ENCODE measurements at places on chromosomes 12 and 14.

DNA sequence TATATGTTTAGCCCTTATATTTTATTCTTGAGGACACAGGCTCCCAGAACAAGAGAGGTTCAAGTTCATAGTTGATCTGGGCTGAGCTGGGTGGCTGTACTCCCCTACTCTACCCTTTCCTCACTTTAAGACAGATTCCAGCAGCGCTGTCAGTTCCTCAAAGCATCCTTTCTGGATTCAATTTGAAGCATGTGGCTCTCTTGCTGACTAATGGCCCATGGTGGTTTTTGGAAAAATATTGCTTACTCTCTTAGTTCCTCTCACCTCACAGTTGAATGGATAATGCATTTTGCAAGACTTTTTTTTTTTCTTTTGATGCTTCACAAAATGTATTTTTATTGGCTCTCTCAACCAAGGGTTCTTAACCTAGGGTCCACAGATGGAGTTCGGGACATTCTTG lies 4.1 kb downstream of the PELI2 start:
- no peak for DNase-seq

- no peak for DNase-seq
Observed at GRCh38 chr14:60317609-60318008, 68.6 kb downstream of the PPM1A start.

DNA sequence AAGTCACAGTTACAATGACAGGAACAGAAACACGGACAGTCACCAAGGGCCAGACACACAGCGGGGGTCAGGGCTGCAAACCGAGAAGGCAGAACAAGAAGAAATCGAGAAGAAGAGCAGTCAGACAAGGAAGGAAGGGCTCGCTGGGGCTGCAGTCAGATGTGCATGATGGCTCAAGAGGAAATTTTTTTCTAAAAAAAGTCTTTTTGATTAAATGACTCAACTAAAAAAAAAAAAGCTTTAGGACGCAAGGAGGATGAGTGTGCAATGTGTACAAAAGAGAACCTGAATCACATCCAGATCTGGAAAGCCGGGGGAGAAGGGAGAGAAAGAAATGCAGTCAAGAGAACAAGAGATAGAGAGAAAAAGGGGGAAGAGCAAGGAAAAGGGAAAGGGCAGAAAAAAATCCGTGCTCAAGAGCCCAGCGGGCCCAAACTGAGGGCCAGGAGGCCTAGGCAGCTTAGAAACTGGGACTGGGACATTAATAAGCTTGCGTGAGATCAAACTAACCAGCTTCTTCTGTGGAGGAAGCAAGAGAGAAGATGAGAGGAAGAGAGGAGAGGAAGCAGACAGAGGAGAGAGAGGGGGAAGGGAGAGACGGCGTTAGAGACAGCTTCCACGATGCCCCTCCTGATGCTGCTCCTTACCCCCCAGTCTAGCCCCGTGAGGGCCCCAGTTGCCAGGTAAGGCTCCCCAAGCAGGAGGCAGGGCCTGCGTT lies 6.7 kb downstream of the IFFO1 start:
- no peak for DNase-seq

GRCh38 chr12:13038491-13039161 lies 5.6 kb upstream of the FAM234B start:
- no peak for DNase-seq

- no peak for DNase-seq
Observed at GRCh38 chr14:64685371-64686281, 18.6 kb upstream of the PLEKHG3 start.

GRCh38 chr12:21881965-21882364 lies 59.3 kb downstream of the ABCC9 start:
- DNase-seq = no peak

DNA sequence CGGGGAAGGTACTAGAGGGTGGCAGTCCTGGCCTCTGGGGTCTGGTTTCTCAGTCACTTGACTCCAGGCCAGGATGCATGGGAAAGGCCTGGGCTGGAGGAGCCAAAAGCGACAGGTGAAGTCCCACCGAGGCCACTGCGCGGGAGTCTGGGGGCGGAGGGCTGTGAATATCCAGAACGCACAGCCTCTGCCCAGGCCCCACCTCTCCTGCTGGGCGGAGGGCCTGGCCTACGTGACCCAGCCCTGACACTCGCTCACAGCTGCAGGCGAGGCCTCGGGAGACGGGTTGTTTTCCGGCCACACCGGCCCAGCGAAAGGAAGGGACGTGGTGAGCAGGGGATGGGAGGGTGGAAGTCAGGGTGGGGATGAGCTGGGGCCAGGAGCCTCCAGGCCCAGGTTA lies 91.2 kb downstream of the RFLNA start:
- no peak for DNase-seq

DNA sequence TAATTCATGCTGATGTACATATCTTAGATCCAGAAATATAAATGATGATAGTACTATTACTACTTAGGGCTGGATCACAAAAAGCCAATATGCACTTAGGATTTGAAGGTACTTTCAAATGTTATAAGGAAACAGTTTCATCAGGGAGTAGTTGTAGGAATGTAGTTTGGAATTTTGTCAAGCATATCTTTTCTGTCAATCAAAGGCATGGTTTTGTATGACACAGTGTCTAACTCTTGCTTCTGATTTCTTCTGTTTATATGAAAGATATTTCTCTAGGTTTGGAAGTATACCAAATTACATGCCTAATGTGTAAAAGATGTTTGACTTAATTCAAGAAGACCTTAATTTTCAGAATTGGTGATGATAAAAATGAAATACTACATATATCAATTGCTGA lies 135.7 kb downstream of the RAD51B start:
- DNase-seq = no peak

- no peak for DNase-seq
Observed at GRCh38 chr12:9711664-9712063, 21.2 kb downstream of the CLECL1 start.

GRCh38 chr12:44063671-44064070 lies 227.8 kb downstream of the TMEM117 start:
- DNase-seq = no peak

DNA sequence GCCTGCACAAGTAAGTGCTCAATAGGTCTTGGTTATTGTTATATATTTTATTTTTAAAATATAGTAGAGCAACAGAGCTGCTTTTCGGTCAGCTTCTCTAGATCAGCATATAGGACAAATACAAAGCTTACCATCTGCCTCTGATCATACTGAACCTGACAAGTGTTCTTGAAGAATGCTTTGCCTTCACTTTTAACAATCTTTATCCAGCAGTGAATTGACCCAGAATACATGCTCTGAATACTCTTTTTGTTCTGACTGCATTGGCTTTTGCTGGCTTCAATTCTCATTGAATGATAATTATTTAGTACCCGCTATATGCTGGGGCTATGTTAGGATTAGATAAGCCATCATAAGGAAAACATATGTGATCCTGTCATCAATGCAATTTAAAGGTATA lies 137.8 kb downstream of the DHRS2 start:
- DNase-seq = no peak

DNA sequence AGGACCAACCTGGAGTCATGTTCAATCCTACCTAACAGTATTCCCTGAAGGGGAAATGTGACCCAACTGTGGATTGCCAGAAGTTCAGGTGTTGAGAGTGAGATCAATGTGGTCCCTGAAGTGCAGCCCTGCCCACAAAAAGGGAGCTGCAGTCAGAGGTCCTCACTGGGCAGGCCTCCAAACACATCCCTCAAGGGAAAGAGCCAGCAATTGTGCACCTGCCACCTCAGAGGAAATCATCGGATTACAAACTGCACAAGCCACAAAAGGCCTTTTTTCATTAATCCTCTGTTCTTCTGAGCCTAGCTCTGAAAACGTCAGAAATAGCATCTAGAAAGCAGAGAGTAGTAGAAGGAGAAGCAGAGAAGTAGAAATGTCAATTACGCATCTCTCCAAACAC lies 10.8 kb upstream of the MDM1 start:
- DNase-seq = no peak

- peak; percentile 79 for DNase-seq
Observed at GRCh38 chr12:52307836-52308805, 13.1 kb downstream of the KRT83 start.

GRCh38 chr12:53791735-53792326 lies 40.1 kb upstream of the CISTR start:
- DNase-seq = peak; percentile 54

- no peak for DNase-seq
Observed at GRCh38 chr12:127861406-127861805, 405.6 kb upstream of the TMEM132C start.

- DNase-seq = no peak
Observed at GRCh38 chr14:29310210-29310609, 543.6 kb downstream of the FOXG1 start.

DNA sequence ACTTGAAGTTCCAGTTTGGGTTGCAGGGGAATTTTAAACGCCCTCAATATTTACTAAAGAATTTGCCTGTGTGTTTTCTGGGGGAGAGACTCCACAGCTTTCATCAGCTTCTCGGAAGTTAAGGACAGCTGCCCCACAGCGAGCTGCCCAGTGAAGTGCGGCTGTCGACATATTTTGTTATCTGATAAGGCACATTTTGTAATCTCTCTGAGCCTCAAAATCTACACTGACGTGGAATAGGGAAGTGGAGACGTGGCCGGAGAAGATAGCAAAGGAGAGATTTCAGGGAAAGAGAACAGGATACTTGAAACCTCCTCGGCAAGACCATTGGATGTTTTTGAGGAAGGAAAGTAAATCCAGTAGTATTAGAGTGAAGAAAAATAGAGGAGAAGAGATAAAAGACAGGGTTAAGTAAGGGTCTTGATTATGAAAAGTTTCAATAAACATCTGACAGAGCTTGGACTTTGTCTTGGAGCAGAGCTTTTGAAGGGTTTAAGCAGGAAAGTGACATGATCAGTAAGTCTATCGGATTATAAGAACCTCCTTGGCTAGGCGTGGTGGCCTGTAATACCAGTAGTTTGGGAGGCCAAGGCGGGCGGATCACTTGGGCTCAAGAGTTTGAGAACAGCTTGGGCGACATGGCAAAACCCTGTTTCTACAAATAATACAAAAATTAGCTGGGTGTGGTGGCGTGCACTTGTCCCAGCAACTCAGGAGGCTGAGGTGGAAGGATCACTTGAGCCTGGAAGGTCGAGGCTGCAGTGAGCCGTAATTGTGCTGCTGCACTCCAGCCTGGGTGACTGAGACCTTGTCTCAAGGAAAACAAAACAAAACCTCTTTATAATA lies 1.1 kb downstream of the POLR3B start:
- no peak for DNase-seq

DNA sequence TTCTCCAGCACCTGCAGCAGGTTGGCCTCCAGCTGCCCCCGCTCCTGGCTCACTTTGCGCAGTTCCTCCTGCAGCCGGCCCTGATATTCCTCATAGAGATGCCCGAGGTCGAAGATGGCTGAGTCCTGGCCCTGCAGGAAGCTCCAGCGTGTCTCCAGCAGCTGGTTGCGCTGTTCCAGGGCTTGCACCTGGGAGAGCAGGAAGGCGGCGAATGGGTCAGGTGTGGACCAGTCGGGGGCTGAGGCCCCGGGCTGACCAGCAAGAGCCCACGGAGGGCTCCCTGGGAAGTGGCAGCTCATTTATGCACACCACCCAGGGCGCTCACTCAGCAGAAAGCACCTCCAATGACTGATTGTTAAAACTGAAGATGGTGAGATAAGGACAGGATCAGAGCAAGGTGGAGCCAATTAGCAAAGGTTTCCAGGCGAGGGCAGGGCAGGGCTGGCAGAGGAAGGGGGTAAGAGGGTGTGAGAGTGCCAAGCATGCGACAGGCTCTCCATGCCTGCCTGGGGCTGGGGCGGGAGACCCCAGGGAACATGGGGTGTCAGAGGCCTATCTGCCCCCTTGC lies 6.3 kb downstream of the KRT80 start:
- no peak for DNase-seq

- DNase-seq = no peak
Observed at GRCh38 chr14:64574371-64575107, 24.8 kb downstream of the PPP1R36 start.

DNA sequence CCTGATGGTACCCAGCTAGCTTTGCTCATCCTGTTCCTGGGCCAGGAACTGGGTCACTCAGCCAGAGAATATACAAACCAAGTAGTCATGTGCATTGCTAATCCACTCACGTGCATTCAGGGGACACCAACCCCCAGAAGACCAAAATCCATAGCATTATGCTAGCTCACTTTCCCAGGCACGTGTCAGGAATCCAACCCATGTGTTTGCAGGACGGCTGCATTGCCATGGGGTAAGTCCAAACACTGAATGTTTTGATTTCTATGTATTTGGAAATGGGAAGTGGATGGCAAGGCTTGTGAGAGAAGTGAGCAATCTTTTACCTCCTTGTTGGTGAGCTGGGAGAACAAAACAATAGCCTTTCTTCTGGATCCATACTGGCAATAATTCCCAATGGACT lies 87.1 kb upstream of the FOXN3 start:
- no peak for DNase-seq

- no peak for DNase-seq
Observed at GRCh38 chr12:34607520-34608195, 585.4 kb downstream of the ALG10 start.

DNA sequence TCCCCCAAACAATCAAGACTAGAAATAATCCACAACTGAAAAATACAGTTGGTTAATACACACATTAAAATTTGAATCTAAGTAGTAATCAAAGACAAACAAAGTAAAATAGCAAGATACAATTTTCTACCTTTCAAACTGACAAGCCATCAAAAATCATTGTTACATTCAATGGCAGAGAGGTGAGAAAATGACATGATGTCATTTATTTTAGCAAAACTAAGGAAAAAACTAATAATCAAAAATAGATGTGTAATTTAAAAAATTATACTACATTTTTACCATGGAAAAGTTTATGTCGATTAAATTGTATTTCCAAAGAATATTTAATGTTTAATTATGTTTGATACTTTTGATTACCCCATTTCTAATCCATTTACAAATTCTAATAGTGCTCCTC lies 59.7 kb downstream of the NOVA1 start:
- DNase-seq = no peak

GRCh38 chr12:130131801-130132200 lies 30.5 kb upstream of the FZD10 start:
- DNase-seq = no peak

DNA sequence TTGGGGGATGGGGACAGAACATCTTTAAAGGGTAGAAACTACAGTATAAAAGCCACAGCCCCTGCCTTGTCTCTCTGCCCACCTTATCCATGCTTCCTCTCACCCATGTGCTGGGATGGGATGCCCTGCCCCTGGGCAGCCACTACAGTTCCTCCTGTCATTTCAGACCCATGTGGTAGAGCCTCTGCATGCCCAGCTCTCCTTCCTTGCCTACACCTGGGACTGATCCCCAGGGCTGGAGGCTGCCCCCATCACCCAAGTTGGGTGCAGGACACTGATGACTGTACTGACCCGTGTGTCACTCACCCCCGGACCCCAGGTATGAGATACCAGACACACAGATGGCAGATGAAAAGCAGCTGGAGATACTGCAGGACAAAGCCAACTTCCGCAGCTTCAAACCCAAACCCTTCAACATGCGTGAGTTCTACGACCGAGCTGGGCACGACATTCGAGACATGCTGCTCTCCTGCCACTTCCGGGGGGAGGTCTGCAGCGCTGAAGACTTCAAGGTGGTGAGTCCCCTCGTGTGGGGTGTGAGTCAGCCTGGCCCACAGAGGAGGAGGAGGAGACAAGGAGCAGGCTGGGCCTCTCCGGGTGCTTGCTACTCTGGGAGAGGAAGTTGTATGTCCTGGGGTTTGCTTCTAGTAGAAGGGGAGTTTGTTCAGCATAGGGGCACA lies 2.2 kb downstream of the ASIC1 start:
- DNase-seq = no peak
